ENCODE measurements at places on chromosomes 3 and 15.
A peak's percentile ranks its signal among the peaks of the same experiment; 100 is the strongest.

- no peak for DNase-seq
These were observed 257.3 kb upstream of the IGF1R start for GRCh38 chr15:98390946-98391530.

DNA sequence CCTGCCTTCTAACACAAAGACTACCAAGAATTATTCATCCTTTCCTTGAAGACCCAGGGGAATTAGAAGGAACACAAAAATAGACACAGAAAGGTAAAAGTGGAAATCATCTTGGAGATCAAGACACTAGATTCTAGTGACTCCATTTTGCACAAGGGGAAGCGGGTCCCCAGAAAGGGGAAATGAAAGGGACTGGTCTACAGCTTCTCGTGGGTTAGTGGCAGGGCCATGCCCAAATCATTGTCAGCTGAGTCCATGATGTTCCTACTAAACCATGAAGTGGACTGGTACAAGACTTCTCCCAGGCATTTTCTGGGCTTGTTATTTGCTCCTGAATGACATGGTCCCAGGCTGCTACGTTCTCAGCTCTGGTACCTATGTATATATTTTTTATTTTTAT is 230.7 kb upstream of the TPRG1 start:
- DNase-seq = no peak

DNA sequence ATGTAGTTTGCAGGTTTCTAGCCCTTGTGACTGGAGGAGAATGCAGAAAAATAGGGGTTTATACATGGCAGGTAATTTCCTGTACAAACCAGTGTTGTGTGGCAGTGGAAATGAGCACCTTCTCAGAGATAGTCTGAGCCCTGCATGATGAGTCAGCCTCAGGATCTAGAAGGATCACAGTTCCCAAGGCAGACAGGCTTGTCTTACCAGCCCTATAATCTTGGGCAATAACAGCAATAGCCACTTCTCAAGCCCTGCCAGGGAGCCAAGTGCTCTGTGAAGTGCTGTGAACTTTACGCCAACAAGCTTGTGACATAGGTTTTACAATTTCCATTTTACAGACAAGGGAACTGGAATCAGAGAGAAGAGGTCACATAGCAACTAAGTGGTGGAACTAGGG is 89.4 kb downstream of the CD47 start:
- DNase-seq = no peak

GRCh38 chr3:126202276-126202675 is 21.9 kb upstream of the ALDH1L1 start:
- DNase-seq = no peak

DNA sequence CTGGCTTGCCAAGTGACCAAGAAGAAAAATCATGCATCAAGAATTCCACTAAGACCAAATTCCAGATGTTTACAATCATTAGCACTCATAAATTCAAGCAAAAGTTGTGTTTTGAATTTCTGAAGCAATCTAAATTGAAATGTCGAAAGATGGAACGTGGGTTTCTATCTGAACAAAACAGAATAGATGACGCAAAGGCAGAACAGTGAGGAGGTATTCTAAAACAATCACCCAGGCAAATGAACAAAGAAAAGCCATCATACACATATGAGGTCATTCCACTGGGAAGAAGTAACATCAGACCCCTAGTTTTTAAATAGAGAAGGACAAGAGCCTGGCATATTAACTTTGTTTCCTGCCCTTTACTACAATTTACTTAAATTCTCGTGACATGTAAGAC is 58.0 kb downstream of the MCF2L2 start:
- no peak for DNase-seq

DNA sequence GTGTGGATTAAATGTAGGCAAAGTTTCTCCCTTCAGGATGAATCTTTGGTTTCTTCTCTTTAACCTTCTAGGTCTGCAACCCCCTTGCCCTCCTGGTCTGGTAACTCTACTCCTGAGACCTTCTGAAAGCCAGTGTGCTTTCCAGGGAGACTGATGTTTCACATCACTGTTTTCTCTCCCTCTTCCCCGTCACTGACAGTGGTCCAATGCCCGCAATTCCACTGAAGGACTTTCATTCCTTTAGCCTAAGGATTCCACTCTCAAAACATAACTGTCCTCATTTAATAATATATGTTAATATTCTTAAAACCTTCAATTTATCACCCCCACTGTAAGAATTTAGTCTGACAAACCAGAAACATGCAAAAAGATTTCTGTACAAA is 101.5 kb upstream of the CPNE4 start:
- no peak for DNase-seq

- no peak for DNase-seq
These were observed 27.0 kb upstream of the TNFAIP8L3 start for GRCh38 chr15:51121631-51122225.

GRCh38 chr3:32842987-32843386 is 25.2 kb downstream of the TRIM71 start:
- DNase-seq = no peak

GRCh38 chr3:114624047-114624445 is 330.2 kb downstream of the TIGIT start:
- no peak for DNase-seq

DNA sequence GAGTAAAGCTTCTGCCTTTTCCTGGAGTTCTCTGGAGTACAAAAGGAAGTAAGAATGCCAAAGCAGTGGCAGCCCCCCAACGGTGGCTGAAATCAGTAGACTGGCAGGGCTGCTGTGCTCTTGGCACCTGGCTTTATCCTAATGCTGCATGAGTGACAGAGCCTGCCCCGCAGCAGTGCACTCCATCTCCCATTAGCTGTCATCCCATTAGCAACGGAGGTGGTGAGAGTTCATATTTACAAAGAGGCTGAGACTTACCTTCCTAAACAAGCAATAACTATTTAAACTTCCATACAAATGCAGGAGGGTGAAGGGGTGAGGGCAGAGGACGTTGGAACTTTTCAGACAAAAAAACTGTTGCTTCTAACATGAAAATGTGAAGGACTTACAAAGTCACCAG is 51.9 kb downstream of the SERPINI1 start:
- DNase-seq = no peak

DNA sequence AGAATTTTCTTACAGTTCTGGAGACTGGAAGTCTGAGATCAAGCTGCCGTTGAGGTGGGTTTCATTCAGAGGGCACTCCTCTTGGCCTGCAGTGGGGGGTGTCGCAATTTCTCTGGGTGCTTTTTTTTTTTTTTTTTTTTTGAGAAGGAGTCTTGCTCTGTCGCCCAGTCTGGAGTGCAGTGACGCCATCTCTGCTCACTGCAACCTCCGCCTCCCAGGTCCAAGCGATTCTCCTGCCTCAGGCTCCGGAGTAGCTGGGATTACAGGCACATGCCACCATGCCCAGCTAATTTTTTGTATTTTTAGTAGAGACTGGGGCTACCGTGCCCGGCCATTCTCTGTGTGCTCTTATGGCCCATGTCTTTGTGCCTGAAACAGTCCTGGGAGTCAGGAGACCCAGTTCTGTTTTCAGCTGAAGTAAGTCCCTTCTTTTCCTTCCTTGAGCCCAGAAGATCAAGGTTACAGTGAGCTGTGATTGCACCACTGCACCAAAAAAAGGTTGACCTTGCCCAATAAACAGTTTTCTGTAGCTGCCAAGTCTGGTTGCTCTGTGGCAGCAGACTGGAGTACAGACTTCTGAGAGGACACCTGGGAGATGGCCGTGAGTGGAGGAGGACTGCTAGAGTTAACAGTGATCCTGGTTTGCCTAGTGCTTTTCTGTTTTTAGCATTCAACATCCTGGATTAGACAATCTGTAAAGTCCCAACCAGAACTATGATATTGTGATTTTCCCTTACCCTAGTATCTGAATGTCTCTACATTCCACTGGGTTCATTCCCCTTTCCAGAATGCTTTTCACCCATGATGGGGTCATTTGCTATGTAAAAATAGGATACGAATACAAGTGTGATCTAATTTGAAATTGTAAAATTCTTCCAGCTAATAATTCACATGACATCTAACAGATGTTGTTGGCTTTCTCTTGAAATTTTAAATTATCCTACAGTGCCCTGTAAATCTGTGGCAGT is 76.6 kb upstream of the RNF7 start:
- DNase-seq = no peak

- DNase-seq = no peak
These were observed 10.7 kb upstream of the CSPG4 start for GRCh38 chr15:75723171-75723846.

DNA sequence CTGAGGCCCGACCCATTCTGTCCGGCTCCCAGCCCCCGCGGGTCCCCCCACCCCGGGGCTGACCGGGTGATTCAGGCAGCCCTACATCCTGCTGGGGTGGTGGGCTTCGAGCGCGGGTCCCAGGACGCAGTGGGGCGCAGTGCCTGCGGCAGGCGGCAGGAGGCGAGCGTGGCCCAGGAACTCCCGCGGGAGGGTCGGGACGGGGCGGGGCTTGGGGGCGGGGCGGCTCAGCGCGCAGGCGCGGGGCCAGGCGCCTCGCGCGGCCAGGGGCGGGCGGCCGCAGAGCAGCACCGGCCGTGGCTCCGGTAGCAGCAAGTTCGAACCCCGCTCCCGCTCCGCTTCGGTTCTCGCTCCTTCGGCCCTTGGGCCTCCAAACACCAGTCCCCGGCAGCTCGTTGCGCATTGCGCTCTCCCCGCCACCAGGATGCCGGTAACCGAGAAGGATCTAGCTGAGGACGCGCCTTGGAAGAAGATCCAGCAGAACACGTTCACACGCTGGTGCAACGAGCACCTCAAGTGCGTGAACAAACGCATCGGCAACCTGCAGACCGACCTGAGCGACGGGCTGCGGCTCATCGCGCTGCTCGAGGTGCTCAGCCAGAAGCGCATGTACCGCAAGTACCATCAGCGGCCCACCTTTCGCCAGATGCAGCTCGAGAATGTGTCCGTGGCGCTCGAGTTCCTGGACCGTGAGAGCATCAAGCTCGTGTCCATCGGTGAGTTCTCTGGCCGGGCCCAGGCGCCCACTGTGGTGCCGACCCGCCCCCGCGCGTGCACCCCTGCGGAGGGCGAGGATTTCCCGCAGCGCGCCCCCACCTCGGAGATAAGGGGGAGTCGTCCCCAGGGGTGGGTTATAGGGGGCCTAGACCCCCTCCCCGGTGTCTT is at the start of gene FLNB:
TSS of gene FLNB (plus strand) at position 282 of the 885 bp plus-strand sequence. CDS start at position 425, 143 bp downstream.
- DNase-seq = peak; percentile 14

GRCh38 chr15:25568751-25569150 is 129.9 kb upstream of the UBE3A start:
- DNase-seq = no peak

DNA sequence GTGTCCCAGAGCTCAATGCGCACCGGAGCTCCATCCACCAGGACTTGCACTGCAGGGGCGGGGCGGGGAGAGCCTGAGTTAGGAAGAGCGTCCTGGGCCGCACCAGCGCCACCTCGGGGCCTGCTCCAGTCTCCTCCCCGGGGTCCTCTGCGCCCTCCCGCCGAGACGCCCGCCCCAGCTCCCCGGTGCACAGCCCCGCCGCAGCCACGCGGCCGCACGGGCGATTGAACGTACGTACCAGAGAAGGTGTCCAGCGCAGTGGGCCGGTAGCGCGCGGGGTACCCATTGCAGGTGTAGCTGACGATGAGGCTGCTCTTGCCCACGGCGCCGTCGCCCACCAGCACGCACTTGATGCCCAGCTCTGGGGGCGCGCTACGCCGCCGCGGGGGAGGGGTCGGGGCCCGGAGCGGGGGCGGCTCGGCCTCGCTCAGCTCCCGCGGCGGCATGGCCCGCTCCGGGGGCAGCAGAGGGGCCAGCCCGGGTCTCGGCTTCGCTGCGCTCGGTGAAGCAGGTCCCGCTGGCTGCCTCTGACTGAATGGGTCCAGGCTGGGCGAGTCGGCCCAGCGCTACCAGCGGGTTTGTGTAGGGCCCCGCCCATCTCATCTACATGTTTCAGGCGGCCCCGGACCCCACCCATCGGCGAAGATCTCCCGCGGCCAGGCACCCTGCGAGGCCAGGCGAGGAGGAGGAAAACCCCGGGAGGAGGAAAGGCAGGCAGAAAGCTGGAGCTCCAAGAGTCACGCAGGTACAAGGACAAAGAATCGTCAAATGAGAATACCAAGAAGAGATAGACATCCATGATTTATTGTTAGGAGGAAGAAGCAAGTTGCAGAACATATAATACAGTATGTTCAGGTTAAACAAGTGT is at the start of gene RHOV:
TSS of gene RHOV (minus strand) at position 541 of the 868 bp plus-strand sequence. CDS start at position 446, 95 bp downstream.
- DNase-seq = peak; percentile 90

GRCh38 chr3:146382386-146382785 is 87.0 kb downstream of the PLSCR2 start:
- DNase-seq = peak; percentile 61

DNA sequence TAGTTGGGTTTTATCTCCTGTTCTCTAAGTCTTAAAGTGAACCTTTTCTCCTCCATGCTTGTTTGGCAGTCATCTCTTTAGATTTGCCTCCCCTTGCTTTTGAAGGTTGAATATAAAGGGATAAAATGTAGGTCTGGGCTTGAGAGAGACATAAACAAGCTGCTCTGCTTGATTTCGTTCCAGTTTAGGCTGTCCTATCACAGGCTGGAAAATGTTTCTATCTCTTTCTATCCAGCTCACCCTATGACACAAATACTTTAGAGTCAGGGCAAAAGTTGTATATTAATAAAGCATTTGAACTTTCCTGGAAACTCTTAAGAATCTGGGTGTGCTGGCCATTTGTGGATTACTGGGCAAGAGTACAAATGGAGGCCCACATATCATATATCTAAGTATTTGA is 29.5 kb upstream of the ZBBX start:
- DNase-seq = no peak

GRCh38 chr3:43499256-43499655 is 122.6 kb downstream of the ANO10 start:
- DNase-seq = no peak

- peak; percentile 77 for DNase-seq
These were observed 603 bp downstream of the SLC7A14 start for GRCh38 chr3:170585008-170585936.

DNA sequence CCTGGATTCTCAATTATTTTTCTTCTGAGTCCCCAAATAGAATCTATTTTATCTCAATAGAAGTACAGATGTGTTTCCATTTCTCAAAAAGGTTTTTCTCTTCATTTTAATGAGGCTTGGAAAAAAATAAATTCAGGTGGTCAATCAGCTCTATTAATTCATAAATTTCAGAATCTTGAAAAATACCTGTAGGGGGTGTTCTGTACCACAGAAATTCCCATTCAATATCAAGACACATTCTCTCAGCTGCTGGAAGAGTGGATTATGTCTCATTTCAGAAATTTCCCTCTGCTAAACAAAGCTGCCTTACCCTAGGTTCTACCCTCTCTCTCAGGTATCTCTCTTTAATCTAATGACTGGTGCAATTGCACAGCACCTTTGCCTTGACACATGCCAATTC is 1121.2 kb downstream of the SI start:
- peak; percentile 11 for DNase-seq

GRCh38 chr3:119885746-119886530 is 104.0 kb downstream of the NR1I2 start:
- DNase-seq = no peak

Data from NCI-H526 (cell line).